OCI-LY7 (cell line): ENCODE measurements at places on chromosomes 12 and 14. TPM values are rescaled to one million over a fixed set of nuclear protein-coding genes. Genes with fewer than 3 reads are reported as not detected.

DNA sequence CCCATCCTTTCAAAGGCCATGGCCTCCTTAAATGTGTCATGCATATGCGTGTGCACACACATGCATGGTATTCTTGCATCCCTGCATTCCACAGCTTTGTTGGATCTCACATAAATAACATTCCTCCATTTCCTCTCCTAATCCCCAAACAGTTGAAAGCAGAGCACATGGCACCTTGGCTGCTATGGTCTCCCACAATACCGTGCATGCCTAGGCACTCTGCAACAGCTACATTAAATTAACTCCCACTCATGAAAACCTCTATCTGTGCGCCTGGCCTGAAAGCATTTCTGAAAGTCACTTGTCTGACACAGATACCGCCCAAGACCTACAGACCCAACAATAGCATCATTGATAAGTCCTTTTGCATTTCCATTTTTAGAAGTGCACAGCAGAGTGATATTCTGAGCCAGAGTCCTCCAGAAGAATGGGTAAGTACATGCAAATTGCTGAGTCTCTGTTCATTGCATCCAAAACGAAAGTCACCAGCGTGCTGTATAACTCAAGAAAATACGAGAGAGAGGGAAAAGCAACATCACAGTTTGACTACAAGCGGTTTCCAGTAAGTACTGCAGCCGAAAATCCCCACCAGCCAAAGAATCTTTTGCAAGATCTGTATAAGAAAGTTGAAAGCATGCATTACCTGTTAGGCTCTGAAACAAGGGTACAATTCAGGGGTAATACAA, 436 bp downstream of the ASB2 start:
- DNase-seq = peak; percentile 71

- no peak for DNase-seq
Observed at GRCh38 chr12:88383405-88383804, 196.9 kb downstream of the KITLG start.

GRCh38 chr14:68254669-68255527, 435.3 kb downstream of the RAD51B start:
- no peak for DNase-seq

DNA sequence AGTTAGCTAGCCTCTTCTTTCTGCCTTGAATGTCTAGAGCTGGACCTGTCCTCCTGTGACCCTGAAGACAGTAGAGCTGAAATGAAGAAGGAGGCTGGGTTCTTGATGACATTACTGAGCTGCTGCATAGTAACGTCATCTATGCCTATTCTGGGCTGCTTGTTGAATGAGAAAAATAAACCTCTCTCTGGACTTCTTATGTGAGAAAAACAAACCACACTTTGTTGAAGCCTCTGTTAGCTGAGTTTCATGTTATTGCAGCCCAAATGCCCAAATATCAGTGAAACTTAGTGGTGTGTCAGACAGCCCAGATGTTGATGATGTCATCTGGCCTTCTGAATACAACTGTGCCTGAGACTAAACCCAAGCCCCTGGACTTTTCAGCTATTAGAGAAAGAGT, 67.0 kb upstream of the MAX start:
- peak; percentile 46 for DNase-seq

- no peak for DNase-seq
Observed at GRCh38 chr12:66247741-66248140, 54.6 kb upstream of the HELB start.

GRCh38 chr14:69317780-69318179, 57.8 kb downstream of the GALNT16 start:
- DNase-seq = peak; percentile 9

GRCh38 chr12:14239350-14239934, 126.0 kb upstream of the ATF7IP start:
- peak; percentile 75 for DNase-seq

GRCh38 chr12:16828891-16829290, 222.9 kb upstream of the LMO3 start:
- no peak for DNase-seq

GRCh38 chr12:109443794-109444193, 33.3 kb downstream of the KCTD10 start:
- DNase-seq = no peak

GRCh38 chr14:98293576-98293975, 978.4 kb downstream of the BCL11B start:
- no peak for DNase-seq

GRCh38 chr14:72924337-72924736, 1.9 kb upstream of the DCAF4 start:
- DNase-seq = no peak

- DNase-seq = no peak
Observed at GRCh38 chr12:99029511-99030271, 384.6 kb downstream of the APAF1 start.

- DNase-seq = peak; percentile 8
Observed at GRCh38 chr12:58302487-58303011, 361.2 kb downstream of the ATP23 start.

Gene INHBC
- 0.36 and 0.72 TPM in 2 replicates for total RNA-seq

Gene FSCB
- not detected in 2 replicates for total RNA-seq

Gene SLC39A2
- 0.23 TPM in 1 of 2 replicates, not detected in the other for total RNA-seq

Gene P2RX7
- total RNA-seq = 0.26 and 0.48 TPM in 2 replicates

Gene CD9
- not detected in 2 replicates for total RNA-seq
